ENCODE measurements at places on chromosomes 3 and 15.

- peak; percentile 58 for DNase-seq
Measured at GRCh38 chr3:183844606-183845005, 19.2 kb upstream of the MAP6D1 start.

- no peak for DNase-seq
Measured at GRCh38 chr3:87088430-87088992, 97.6 kb upstream of the VGLL3 start.

GRCh38 chr3:172461530-172462138 lies 13.4 kb upstream of the GHSR start:
- DNase-seq: peak; percentile 73

DNA sequence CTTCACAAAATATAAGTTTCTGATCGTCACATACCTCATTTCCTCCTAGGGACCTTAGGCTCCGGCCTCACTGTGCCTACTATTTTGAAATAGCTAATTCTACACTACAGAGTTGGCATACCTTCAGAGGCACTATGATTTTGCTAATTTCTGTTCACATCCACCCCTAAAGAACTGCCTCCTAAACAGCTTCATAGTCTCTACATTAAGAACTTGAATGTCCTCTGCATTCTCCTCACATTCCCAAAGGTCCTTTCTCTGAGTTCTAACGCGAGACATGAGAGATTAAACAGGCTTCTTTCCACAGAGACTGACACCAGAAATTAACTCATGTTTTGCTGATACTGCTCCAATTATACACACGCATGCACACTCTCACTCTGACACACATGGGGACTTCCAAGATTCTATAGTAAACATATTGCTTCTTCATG lies 75.5 kb downstream of the DLG1 start:
- no peak for DNase-seq

DNA sequence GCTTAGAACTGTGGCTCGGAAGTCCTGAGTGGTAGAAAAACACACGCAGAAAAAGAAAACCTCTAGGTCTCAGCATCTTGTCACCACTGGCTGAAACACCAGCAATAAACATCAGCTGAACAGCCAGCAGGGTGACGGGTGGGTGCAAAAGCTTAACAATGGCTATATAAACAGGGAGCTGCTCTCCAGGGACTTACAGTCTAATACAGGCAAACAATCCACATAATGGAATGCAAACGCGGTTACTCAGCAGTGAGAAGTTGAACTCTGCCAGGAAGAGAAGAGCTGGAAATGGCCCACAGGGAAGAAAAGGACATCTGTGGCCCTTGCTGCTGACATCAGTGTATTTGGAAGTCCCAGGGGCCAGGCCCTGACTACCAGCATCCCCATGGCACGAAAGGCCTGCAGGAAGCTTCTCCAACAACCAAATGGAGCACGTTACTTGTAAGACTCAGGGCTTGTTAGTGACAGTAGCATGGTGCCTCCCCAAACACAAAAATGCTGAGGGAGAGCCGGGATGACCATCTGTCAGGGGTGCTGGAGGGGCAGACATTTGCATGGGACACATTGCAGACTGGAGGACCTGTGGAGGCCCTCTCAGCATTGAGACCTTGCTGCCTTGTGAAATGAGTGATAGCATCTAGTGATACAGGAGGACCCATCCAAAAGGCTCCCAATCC lies 3.0 kb downstream of the HEG1 start:
- DNase-seq: peak; percentile 42

DNA sequence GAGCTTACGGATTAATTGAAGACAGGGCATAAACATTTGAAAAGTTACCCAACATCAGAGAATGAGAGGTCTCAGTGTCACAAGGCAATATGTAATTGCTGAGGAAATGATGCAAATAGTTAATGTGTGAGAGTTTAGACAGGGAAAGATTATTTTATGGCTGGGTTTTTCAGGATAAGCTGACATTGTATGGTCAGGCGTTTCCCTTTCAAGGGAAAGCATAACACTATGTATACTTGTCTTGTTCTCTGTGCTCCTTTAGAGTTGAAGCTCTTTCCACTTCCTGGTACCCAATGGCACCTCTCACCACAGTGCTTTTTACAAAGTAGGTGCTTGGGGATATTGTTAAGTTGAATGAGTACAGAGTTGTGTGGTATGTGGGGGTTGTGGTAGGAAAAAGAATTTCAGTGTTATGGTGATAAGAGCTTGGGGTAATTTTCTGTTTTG lies 19.9 kb downstream of the IQGAP1 start:
- DNase-seq: no peak

DNA sequence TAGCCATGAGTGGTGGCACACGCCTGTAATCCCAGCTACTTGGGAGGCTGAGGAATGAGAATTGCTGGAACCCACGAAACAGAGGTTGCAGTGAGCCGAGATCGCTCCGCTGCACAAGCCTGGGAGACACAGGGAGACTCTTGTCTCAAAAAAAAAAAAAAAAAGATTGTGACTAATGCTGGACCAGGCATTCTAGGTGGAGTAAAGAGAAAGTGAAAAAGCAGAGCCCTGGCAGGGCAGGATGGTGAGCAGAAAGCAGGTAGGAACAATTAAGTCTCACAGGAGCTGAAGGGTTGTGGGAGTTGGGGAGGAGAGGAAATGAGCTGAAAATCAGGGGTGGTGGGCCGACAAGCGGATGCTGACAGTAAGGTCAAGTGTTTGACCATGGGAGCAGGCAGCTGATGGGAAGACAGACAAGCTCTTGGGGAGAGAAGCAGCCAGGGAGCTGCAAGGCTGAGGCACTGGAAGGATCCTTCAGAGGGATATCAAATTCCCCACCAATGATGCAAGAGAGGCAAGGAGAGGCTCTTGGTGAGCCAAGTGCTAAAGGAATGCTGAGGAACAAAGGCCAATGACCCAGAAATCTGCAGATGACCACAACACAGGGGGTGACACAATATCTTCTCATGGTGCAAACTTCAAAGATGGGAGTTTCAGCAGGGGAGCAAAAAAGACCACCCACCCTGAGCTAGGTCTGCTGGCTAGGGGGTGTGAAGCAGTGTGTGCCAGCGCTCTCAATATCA lies 251.1 kb downstream of the ULK4 start:
- no peak for DNase-seq

- no peak for DNase-seq
Measured at GRCh38 chr3:9345041-9345440, 17.8 kb upstream of the THUMPD3 start.

DNA sequence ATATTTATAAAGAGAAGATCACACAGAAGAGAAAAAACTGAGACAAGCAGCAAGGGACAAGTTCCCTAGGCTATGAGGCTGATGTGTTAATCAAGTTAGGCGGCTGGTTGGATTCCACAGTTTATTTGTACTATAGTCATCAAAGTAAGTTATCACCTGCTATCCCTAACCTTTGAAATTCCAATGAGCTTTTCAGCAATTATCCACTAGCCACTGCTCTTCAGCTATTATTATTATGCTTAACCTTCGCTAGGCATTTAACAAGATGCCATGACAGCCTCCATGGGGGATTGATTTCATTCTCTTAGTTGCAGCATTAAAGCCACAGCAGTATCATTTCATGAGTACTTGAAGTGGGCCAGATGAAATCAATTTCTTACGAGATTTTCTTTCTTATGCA lies 699.5 kb upstream of the NAALADL2 start:
- DNase-seq: no peak

DNA sequence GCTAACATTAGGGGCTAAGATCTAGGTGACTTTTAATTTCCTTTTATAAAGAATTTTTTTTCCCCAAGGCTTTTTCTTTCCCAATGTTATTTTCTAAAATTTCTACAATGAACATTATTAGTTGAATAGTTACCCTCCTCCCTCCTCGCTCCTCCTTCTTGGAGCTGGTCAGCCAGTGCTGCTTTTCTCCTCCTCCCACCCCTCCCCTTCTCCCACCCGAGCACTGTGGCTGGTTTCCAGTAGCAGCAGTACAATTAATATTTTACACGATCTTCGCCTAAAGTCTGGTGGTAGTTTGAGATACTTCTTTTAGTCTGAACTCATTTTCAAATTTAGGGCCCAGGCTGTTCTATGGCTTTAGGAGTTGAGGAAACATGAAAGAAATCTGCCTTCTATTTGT lies 41.6 kb downstream of the EEFSEC start:
- DNase-seq: no peak

DNA sequence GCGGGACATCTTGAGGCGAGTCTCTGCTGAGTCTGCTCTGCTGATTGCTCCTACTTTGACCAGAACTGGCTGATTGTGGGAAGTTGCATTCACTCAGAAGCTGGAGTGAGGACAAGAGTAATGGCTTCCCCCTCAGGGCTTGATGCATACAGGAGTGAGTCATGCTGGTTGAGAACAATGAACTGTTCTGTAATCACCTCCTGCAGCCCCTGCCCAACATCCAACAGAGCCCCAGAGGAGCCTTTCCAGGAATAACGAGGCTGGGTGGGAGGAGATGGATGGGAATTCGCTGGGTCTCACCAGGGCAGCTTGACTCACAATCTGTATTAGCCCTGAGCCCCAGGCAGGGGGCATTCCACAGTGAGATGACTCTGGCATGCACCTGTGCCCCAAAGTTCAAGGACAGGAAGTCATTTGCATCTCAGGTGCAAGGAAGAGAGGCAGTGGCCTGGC lies 85.0 kb downstream of the RAB11A start:
- DNase-seq: no peak

DNA sequence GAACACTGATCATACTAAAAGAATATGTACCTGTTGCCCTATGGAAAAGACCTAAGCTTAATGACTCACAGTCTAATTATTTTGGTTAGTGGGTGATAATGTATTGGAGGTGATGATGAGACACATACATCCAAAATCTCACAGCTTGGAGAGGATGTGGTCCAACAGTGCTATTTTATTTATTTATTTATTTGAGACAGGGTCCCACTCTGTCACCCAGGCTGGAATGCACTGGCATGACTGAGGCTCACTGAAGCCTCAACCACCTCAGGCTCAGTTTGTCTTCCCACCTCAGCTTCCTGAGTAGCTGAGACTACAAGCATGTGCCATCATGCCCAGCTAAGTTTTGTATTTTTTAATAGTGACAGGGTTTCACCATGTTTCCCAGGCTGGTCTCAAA lies 35.0 kb downstream of the LPP start:
- DNase-seq: no peak

DNA sequence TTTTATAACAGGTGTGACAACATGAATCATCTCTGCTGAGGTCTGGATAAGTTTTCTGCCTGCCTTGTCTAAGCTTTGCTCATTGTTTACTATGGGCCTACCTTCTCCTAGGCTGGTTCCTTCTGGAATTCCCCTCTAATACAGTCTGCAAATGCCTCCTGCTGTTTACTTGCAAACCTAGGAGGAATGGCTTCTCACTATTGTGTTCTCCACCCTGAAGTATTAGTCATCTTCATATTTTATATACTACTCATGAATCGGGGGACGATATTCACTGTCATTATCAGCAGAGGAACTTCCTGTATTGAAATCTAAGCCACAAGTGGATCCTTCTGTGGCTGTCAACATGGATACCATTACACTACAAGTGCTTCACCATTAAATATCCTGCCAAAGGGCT lies 154.8 kb downstream of the PLCL2 start:
- peak; percentile 92 for DNase-seq

DNA sequence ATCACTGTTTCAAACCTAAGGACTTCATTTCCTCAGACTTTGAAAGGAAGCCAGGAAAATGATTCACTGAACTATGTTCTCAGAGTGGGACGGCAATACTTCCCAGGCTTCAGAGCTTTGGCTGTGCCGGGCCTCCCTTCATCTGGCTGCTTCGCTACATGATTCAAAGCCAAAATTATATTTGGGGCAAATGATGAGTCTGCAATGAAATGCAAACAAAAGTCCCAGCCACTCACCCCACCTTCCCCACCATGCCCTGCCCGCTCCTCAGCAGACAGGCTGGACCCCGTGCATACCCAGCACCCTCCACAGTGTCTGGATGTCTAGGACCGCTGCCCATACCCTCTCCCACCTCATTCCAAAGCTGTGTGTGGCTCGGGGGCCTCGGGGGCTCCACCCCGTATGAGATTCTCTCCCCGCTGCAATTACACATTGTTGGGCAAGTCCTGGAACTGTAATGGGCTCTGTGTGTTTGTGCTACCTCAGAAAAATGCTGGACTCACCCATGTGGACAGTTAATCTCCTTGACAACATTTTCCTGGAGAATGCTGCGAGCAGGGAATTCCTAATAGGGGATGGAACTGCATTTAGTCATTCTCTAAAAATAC lies 32.2 kb downstream of the ATP10A start:
- DNase-seq: no peak

DNA sequence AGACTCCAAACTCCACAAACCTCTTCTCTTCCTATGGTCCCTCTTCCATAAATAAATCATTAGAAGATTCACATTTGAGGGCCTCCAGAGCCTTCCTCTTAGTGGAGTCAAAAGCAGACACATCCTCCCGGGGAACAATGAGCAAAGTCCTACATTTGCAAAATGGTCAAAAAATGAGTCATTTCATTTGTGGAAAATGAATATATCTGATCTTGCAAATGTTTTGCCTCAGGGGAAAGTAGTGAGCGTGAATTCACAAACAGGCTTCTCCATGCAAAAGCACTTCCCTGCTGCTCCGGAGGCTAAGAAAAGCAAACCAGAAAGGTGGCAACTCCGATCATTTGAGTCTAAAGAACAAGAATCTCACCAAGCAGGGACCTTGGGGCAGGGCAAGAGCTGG lies 86.7 kb upstream of the IQSEC1 start:
- no peak for DNase-seq

DNA sequence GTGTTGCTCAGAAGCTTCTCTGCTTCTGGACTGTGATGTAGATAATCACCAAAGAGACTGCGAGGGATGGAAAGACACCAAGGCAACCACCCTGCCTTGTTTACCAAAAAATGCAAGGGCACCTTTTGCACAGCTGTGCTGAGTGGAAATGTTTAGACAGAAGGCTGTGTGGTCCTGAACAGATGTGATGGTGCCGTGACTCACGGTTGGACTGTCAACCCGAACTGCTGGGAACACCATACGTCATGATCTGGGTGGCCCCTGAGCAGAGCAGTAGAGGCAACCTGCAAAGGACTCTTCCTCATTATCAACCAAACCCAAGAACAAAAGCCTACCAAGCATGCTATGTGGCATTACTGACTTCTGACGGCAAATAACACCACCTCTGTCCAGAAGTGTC lies 61.3 kb upstream of the LPP start:
- no peak for DNase-seq

GRCh38 chr15:82680200-82681102 lies 29.2 kb downstream of the AP3B2 start:
- DNase-seq: no peak

GRCh38 chr3:95758707-95759106 lies 1055.7 kb upstream of the EPHA6 start:
- no peak for DNase-seq

DNA sequence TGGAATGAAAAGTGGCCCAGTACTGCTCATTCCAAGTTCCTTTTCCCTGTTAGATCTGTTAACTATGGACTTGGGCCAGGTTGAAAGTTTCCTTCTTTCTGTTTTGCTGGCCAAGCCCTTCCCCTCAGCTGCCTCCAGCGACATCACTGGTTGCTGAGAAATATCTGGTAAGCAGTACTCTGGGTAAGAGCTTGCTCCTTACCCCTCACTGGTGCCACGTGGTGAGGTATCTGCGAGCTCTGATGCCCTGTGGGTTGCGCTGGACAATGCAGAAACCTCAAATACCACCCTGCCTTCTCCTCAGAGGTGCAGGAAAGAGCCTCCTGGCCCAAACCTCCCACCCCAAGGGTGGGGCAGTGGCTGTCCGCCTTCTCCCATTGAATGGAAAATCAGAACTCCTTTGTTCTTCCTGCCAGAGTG lies 42.9 kb upstream of the APH1B start:
- no peak for DNase-seq

GRCh38 chr3:51830345-51830744 lies 31.1 kb upstream of the IQCF2 start:
- DNase-seq: no peak

Data from SW 1271 (cell line).